ENCODE measurements at places on chromosomes 16 and 17.

DNA sequence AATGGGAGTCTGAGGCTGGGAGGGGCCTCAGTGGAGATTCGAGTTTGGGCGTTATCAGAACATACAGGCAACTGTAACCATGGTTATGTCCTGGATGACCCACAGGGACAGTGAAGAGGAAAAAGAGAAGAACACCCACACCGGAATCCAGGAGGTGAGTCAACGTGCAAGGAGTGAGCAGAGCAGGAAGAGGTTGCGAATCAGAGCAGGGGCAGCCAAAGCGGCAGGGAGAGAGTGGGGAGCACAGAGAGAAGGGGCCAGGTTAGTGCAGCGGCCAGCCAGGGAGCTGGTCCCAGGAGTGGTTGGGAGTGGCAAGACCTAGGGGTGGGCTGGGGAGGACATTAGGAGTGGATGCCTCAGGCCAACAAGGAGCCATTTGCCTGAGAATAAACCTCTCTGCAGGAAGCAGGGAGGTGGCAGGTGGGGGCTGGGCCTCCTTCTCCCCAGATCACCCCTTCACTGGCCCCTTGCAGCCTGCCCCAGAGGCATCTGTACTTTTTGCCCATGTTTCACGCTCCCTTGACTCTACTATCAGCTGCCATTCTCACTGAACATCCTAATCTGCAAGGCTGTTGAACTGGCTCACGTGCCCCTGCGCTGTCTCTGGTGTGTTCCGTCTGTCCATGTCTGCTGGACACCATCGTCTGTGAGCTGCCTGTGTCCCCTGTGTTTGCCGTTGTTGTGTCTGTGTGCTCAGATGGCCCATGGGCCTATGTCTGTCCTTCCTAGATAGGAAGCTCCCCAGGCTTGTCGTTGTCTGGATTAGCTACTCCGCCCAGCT, 5.1 kb downstream of the KRT13 start:
- DNase-seq, result no peak

DNA sequence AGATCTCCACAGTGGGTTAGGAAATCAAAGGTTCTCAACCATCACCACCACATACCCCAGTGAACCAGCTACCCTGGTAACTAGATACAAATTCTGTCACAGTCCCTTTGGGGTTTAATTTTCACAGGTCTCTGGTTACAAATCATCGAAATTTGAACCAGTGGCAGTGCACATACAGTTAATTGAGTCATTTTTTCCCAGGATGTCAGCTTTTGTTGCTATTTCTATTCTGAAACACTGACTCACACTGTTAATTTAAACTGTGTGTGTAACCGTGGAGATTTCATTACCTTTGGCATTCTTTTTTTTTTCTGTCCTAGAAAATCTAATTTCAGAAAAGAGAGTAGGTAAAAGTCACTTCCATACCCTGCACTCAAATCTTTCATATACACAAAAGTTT, 511.5 kb downstream of the TOX3 start:
- no peak for DNase-seq

DNA sequence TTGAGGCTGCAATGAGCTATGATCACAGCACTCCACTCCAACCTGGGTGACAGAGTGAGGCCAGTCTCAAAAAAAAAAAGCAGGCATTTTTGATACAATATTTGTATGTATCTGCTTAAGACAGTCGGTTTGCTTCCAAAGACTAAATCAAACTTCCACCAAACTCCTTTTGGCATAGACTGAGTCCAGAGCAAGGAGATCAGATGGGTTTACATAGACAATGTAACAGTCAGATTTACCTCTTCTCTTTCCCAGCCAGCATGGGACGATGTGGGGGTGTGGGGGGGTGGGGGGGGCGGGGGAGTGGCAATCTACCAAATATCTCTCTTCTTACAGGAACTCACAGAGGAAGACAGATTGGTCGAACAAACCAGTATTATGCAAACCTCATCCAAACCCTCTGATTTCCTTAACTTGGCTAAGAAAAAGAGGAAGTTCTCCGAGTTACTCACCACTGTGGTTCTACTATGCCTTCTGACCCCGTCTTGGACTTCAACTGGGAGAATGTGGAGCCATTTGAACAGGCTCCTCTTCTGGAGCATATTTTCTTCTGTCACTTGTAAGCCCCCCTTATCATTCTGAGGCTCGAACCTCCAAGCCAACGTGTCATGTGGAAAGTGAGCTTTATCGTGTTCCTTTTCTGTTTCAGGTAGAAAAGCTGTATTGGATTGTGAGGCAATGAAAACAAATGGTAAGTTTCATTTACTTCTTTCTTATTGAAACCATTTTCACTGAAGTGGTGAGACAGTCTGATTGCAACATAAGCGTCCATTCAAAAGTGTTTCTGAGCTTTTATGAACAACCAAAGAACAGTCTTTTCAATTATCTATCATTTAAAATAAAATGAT, at the start of gene MILR1:
MILR1 (plus strand) TSS at position 451 of the 848 bp plus-strand sequence; CDS start at position 505, 54 bp downstream.
- DNase-seq, result no peak

- no peak for DNase-seq
Measured at GRCh38 chr17:12958786-12959185, 59.0 kb downstream of the ELAC2 start.

- no peak for DNase-seq
Measured at GRCh38 chr17:80152081-80152702, 5.3 kb upstream of the EIF4A3 start.

DNA sequence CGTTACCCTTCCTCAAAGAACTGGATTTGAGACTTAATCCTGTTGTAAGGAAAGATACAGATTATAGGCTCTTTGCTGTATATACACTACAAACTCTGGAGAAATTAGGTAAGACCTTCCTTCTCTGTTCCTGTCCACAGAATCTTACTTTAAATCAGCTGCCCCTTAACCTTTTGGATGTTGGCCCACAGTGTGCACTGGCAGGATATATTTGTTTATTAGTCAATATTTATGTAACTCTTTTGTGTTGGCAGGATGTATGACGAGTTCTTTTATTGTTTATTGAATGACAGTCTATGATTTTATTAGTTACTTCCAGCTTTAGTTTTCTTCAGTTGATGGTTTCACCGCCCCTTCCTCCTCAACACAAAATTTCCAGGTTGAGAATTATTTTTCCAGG, 19.7 kb downstream of the LRRC36 start:
- DNase-seq, result no peak

- DNase-seq, result no peak
Measured at GRCh38 chr16:11087691-11088073, 143.3 kb downstream of the CLEC16A start.

GRCh38 chr16:84380405-84380804, 12.1 kb downstream of the ATP2C2 start:
- no peak for DNase-seq

DNA sequence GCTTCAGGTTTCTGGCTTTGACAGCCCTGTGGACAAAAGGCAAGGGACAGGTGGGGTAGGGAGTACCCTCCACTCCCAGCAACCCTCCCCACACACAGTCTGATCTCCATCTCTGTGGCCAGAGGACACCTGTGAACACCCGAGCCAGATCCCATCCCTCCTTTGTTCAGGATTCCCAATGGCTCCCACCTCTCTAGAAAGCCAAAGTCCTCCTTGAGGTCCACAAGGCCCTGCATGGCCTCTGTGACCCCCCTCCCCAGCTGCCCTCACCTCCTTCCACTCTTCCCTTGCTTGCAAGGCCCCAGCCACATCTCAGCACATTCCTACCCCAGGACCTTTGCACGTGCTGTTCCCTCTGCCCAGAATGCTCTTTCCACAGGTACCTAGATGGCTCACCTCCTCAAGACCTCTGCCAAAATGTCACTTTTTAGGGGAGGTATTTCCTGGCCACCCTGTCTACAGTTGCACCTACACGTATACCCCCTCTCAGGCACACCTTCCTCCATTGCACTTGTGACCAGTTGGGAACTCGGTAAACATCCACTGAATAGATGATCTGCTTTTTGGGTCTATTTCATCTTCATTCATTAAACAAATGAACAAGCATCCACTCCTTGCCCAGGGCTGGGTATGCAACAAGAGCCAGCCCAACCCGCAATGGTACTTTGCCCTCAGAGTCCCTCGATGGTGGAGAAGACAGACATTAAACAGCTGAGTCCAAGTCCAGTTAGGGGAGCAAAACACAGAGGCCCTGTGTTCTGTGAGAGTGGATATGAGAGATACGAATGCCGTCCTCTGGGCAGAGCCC, 107.0 kb downstream of the CRLF3 start:
- no peak for DNase-seq

DNA sequence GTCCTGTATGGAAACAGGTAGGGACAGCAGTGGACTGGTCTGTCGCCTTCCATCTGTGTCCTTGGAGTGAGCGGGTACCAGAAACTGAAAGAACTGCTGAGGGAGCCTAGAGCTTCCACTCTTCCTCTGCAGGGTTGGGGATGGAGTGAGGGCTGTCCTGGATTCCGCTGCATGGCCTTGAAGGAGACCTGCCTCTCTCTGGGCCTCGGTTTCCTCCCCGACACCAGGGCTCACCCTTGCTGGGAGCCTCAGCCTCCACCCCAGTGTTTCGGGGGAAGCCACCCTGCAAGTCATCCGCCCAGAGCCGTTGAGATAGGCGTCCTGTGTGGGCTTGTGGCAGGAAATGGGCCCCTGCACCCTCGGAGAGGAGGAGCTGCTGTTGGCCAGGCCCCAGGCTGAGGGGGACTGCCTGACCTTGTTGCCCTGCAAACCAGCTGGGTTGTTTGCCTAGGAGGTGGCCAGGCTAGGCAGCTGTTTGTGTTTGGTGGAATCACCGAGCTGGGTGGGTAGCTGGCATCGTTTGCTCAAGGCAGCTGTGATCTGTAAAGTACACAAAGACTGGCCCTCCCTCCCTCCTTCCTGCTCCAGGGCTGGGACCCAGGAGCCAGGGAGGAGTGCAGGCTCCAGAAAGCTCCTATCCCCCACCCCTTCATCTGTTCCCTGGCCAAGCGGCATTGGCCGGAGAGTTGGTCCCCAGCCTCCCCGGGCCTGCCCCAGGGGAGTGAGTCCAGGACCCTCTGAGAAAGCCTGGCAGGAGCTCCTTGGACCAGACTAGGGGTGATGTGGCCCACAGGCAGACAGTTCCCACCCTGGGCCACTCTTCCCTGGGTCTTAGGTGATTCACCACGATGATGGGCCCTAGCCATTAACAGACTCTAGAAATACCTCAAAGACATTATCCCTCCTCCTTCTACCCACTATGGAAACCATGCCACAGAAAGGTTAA, 1.3 kb downstream of the RAB37 start:
- DNase-seq, result no peak

DNA sequence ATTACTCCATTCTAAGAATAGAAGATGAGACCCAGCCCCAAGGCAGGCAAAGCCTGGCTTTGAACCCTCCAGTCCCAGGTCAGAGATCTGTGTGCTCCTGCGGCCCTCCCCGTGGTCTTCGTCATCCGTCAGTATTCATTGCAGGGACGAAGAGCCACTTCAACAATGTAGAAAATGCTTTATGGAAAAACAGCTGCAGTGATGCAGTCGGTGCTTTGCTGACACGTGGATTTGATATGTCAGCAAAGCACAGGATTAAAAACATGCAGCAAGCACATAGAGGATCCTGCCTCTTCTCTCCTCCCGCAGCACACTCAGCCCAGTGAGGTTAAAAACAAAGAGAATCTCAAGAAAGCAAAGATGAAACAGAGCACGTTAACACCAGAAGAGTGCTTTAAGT, 117.1 kb upstream of the AXIN2 start:
- no peak for DNase-seq

DNA sequence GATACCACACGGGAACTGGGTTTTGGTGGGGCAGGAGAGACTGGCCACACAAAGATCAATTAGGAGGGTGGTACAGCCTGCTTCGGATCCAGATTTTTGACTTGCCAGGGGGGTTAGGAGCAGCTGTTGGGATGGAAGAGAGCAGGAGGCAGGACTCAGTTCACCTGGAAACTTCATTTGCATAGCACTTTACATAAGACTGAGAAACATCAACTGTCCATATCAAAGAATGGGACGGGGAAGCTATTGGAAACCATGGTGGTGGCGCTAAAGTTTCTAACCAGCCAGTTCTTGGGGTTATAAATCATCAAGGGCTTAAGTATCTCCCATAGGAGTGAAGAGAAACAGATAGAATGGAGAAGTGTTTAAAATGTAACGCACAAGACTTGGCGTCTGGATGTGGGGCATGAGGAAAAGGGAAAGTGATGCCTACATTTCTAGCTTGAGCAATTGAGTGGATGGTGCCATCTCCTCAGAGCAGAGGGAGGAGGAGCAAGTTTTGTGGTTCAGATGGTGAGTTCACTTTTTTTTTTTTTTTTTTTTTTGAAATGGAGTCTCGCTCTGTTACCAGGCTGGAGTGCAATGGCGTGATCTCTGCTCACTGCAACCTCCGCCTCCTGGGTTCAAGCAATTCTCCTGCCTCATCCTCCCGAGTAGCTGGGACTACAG, 6.4 kb upstream of the SRCAP start:
- no peak for DNase-seq

GRCh38 chr16:11121914-11122692, 133.9 kb downstream of the SOCS1 start:
- no peak for DNase-seq

DNA sequence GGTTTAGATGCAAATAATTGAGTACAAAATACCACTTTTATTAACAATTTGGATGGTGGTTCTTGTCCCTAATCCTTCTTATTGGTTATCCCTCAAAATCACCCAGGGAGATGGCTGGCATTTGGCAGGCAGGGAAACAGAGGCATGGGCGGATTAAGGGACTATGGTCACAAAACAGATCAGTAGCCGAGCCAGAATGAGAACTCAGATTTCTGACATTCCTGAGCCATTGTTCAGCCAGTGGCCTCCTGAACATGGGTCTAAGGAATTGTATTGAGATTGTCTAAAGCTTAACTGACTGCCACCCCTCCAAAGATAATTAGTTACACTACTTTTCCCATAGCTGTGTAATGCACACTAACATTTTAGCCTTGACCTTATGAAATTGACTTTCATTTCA, 88.4 kb downstream of the CHD9NB start:
- DNase-seq, result no peak

- no peak for DNase-seq
Measured at GRCh38 chr16:29820271-29820701, at the start of gene MVP. Gene MVP (plus strand): TSS chr16:29820462. CDS start chr16:29830550, 10,088 bp downstream.

- no peak for DNase-seq
Measured at GRCh38 chr16:56643833-56644232, 5.4 kb downstream of the MT1A start.

GRCh38 chr17:74235040-74235581, 21.7 kb downstream of the TTYH2 start:
- no peak for DNase-seq

DNA sequence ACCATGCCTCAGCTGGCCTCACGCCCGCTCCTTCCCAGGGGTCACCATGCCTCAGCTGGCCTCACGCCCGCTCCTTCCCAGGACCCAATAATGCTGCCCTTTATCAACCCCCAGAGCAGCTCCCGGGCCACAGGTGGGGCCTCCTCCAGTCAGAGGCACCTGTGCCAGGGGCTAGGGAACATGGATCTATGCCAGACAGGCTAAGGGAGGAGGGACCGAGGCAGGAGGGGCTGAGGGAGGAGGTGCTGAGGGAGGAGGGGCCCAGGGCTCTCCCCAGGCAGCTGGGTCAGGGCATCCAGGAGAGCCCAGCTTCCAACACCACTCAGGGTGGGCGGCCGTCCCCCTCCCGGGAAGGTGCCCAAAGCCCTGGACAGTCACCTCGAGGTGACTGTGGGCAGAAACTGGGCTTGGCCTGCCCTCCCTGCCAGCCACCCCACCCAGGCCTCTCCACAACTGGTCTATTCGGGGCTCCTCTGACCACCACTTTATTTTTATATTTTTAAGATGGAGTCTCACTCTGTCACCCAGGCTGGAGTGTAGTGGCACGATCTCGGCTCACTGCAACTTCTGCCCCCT, 19.4 kb downstream of the UTS2R start:
- no peak for DNase-seq
